Fibroblast of skin of right biceps (primary cell): ENCODE measurements at places on chromosomes 6 and 20.

GRCh38 chr20:45883100-45883469, 2.1 kb downstream of the ZSWIM1 start:
- DNase-seq = no peak

GRCh38 chr6:20866036-20866435, 331.8 kb downstream of the CDKAL1 start:
- no peak for DNase-seq

DNA sequence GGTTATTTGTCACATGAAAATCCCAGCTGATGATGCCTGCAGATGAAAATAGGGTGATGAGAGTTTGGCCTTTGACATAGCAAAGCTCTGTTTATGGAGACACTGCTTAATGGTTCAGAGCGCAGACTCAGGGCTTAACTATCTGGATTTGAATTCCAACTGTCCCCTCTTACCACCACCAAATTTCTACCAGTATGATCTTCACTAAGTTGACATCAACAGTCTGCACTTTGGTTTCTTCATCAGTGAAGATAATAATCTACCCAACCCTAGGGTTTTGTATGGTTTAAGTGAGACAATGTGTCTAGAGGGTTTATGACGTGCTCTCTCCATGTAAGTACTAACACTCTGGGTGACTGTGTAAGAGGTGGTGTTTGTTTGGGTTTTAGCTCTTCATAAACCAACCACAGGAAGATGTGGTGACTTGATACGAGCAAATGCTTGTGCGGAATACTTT, 151.4 kb upstream of the TNFAIP3 start:
- DNase-seq = peak; percentile 67

DNA sequence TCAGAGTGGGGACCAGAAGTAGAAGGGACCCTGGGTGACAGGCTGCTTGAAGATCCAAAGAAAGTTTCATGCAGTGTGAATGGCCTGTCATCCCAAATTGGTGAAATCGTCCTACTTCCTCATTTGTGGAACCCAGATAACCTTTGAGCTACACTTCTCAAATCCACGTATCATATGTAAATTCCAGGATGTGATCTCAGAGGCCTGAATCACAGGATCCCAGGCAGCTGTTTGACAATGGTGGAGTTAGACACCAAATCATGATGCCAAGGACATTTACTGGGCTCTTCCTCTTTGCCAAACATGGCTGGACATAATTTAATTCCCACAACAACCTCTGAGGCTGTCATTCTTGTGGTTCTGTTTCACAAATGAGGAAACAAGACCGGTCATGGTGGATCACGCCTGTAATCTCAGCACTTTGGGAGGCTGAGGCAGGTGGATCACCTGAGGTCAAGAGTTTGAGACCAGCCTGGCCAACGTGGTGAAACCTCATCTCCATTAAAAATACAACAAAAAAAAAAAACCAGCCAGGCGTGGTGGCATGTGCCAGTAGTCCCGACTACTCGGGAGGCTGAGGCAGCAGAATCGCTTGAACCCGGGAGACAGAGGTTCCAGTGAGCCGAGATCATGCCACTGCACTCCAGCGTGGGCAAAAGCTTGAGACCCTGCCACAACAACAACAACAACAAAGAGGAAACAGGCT, 39.9 kb upstream of the TTPAL start:
- no peak for DNase-seq

DNA sequence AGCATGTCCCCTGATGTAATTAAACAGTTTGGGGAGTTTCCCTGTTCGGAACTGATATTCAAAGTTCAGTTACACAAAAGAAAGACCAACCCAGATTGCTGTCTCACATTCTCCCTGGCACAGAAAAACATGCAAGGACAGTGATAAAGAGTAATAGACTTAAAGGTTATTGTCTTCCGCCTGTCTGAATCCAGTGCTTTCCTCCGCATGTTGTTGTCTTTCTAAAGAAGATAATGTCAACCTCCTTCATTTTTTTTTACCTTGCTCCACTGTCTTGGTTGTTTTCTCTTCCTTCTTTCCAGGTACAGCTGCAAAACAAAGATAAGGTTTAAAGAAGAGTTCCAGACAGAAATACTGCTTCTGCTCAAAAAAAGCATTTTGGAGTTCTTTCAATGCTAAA, 284.5 kb downstream of the TRDN start:
- DNase-seq = no peak

DNA sequence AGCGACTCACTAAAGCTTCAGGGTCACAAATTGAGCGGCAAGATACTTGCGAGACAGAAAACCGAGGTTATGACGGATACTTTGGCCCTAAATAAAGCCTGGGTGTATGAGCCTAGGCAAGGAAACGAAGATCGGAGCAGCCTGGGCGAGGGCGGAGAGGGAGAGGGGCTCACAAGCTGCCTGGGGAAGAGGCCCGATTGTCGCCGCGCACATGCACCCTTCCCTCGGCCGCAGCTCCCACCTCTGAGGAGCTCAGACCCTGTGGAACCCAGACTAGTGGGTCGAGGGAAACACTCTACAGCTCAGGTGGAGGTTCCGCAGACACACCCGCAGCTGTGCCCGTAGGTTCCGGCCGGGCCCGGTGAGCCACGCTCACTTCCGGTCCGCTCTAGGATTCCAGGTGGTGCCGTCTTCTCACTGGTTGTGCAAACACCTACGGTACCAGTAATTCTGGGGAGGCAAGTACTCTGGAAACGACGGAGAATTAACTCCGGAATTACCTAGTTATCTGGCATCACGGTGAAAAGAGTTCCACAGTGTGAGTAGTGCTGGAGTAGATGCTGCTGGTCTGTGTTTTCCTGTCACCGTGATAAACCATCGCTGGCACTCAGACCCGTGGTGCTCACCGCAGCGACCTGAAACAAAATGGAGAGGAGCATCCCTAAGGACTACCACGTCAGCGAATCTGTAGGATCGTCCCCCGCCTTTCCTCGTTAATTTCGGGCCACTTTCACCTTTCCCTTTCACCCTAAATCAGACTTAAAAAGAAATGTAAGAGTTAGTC, 61.5 kb downstream of the GPX5 start:
- DNase-seq = peak; percentile 58

DNA sequence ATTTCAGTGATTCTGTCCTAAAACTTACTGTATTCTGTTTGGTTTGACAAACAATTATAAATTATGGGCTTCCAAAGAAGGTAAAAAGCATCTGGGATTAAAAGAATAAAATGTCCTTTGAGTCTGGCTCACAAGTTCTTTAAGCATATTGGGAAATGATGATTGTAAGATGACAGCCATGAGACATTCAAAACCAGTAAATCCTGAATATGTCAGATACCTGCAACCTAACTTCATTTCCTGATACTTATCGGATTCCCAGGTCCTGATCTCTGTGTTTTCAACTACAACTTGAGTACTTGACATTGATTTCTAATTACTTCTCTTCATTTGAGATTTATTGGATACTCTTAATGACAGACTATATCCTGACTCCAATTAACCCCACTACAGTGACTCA, 446.6 kb downstream of the GRIK2 start:
- DNase-seq = no peak
